ENCODE measurements at places on chromosomes 11 and 22.

DNA sequence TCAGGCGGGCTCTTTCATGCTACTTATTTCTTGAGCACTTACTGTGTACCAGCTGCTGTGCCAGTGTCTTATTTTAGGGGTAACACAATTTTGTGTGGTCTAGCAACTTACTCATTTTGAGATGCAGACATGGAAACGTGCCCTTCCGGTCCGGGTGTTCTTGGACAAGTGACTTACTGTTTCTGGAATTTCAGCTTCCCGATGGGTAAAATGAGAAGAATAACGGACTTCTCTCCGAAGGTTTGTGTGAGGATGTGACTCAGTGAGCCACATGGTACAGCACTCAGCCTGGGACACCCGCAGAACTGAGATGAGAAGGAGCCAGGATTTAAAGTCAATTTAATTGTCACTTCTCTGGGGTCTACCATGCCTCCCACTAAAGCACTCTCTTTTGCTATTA lies 114.5 kb upstream of the SYT13 start:
- no peak for DNase-seq

- no peak for DNase-seq
Measured at GRCh38 chr22:48596111-48596850, 1231.4 kb downstream of the BRD1 start.

DNA sequence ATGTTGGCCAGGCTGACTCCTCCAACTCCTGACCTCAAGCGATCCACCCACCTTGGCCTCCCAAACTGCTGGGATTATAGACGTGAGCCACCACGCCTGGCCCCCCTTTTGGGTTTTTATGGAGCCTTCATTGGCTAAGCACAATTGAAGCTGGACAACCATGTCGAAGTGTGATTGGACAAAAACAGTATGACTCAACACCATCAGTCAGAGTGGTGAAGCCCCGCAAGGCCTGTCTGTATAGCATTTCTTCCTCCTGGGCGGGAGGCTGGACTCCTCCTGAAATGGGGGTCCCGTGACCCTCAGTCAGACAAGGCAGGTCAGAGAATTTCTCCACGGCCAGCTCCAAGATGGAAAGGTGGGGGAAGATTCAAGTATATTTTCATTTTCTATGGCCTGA lies 3.1 kb upstream of the PARVB start:
- no peak for DNase-seq

- DNase-seq, result no peak
Measured at GRCh38 chr11:124115782-124116616, 749 bp downstream of the VWA5A start.

DNA sequence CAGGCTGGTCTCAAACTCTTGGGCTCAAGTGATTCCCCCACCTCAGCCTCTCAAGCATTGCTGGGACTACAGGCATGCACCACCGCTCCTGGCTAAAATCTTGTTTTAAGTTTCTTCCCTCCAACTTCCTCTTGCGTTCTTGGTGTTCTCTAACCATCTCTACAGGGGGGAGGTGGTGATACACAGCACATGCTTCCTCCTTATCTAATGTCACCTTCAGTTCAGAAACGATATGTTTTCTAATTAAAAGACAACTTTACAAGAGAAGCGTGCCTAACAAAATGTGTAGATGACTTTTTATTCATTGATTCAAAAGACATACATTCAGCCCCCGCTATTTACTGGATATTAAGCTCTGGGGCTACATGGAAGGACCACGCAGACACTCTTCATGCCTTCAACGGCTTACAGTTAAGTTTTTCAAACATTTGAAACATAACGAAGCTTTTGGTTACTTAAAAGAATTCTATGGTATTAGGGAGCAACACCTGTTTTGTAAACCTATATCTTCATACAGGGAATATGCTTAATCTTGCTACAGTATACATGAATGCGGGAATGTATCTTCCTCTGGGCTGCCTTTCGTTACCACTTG lies 933 bp upstream of the DLAT start:
- DNase-seq, result peak; percentile 60

- peak; percentile 95 for DNase-seq
Measured at GRCh38 chr11:64206457-64207255, at the start of gene FERMT3. FERMT3 (plus strand) TSS chr11:64206721; CDS start chr11:64207365, 644 bp downstream.

DNA sequence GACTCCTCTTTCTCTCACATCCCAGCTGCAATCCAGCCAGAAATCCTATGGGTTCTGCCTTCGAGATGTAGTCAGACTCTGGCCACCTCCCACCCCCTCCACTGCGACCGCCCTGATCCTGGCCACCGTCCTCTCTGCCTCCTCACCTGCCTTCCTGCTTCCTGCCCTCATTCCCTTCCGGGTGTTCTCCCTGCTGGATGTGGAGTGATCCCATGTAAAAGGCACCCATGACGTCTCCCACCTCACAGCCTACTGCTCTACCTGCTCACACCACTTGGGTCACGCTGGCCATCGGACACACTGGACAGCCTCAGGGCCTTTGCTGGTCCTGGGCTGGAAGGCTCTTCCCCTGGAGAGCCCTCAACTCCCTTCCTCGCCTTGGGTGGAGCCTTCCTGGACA lies 33.7 kb upstream of the CD5 start:
- no peak for DNase-seq

- no peak for DNase-seq
Measured at GRCh38 chr11:105092256-105093239, 47.0 kb downstream of the CARD18 start.

DNA sequence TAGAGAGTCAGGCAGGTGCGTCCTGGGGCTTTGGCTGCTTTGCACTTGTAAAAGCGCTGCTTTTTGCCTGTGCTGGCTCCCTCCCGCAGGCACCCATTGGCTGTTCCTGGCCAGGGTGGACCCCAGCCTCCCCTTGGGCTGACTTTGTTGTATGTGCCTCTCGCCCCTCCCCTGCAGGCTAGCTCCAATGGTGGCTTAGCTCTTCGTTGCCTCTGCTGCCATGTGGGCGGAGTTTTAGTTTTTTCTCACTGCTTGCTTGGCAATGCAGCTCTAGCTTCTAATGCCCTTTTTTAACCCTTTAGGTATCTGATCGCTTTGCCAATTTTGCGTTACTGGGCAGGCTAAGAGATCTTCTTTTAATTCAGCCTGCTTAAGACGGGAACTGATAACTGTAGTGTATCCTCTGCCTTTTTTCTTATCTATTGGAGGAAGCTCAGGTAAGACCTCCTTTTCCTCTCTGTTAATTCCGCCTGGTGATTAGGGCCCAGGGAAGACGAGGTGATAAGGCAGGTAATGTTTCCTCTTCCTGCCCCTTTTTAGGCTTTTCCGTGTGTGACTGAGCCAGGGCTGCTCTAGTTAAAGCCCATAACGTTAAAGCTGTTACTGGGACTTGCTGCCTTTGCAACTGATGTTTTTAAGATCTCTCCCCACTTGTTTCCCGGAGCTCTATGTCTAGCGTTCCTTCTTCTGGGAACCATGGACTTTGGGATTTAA lies 11.7 kb upstream of the GLYATL1 start:
- DNase-seq, result no peak

DNA sequence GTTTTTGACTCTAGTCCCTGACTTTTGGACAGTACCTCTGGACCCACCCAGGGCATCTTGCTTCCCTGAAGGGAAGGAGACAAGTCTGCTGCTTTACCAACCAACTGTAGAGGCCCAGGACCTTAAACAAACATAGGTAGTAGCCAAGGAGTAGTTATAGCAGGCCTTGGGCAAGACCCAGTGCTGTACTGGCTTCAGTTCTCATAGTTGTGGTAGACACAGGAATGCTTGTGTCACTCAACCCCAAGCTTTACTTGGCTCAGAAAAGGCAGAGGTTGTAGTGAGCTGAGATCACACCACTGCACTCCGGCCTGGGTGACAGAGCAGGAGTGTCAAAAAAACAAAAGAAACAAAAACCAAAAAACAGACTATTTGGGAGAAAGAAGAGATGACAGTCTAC lies 21.3 kb upstream of the OR52M1 start:
- no peak for DNase-seq

DNA sequence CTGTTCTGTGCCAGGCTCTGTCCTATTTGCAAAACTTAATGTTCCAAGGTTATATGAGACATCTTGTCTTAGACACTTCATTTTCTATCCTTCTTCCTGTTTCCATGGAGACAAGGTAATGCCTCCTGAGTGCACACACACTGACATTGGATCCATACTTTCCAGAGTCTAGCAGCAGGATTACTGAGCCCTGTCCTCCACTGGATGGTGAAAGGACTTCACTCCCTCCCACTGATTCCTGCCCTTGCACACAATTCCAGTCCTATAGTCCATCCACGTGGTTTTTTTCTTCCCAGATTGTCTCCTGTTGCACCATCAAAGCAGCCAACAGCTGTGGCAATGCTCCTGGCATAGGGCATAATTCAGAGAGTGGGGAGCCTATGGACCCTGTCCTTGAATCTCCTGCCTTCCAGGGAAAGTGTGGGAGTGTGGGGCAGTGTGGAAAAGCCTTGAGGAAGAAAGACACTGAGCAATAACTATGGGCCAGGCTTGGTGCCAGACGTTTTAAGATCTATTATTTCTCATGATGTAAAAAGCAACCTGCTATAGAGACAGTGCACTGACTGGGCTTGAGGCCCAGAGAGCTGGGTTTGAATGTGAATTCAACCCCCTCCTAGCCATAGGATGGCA lies 31.3 kb downstream of the SERPINH1 start:
- DNase-seq, result no peak

GRCh38 chr22:17578136-17578754 lies 14.9 kb downstream of the SLC25A18 start:
- no peak for DNase-seq

DNA sequence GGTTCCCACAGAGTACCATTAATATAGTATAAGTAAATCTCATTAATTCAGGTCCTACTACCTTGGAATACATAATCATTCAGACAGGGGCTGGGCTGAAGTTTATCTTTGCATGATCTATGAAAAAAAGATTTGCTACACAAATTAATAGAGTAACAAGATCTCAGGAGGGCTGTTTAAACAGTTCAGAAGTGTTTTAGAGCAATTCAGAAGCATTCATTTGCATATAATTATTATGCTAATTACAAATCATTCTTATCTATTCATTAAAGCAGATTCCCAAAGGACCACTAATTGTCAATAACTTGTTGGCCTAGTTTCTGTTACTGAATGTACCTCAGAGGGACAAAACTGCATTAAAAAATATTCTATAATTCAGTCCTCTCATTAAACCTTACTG lies 40.5 kb downstream of the PITPNB start:
- no peak for DNase-seq

DNA sequence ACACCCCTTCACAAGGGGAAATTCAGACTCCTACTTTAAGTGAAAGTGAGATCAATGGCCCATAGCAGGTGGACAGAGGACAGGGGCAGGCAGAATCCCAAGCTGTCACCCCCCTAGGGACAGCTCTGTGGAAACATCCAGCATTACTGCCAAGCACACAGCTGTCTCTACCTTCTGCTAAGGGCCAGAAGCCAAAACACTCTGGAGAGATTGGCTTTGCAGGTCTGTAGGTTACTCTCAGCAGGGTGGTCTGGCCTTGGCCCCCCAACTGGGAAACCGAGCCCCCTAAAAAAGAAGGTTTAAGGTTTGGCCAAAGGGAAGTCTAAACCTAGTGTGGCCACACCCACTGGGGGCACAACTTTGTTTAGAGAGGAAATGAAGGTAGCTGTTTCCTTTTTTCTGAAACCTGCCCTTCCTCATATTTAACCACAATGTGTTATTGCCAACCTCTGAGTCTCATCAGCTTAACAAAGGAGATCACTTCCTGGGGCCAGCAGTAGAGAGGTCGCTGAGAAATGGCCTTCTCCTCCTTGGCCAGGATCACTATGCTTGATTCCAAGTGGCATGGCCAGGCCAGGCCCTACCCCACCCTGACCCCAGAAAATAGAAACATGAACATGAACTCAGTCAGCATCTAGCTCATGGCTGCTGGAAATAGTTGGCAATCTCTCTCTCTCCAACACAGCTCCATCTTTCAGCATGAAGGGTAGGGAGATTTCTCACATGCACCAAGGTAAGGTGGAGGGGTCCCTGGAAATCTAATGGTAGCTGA lies 25.9 kb upstream of the SCARF2 start:
- peak; percentile 75 for DNase-seq
